Naive B cell (primary cell): ENCODE measurements at places on chromosomes 5 and 9.
A peak's percentile ranks its signal among the peaks of the same experiment; 100 is the strongest.

GRCh38 chr5:159605585-159605984 is 275.3 kb upstream of the IL12B start:
- H3K4me3 ChIP-seq = no peak overlapping the region
- no peaks in the 10 kb centered on the region for H3K36me3 ChIP-seq
- H3K27ac ChIP-seq = no peak overlapping the region

- no peak overlapping the region for H3K4me3 ChIP-seq
- no peak for DNase-seq
- no peak overlapping the region for H3K27ac ChIP-seq
- no peaks in the 10 kb centered on the region for H3K27me3 ChIP-seq
- H3K36me3 ChIP-seq = no peaks in the 10 kb centered on the region
These were observed 44.5 kb upstream of the JMY start for GRCh38 chr5:79191457-79191856.

GRCh38 chr9:79477955-79478771 is 93.6 kb upstream of the TLE4 start:
- no peak overlapping the region for H3K27ac ChIP-seq
- H3K27me3 ChIP-seq = no peaks in the 10 kb centered on the region
- H3K4me3 ChIP-seq = no peak overlapping the region
- DNase-seq = peak; percentile 3
- H3K4me1 ChIP-seq = no peaks in the 10 kb centered on the region

- no peaks in the 10 kb centered on the region for H3K4me1 ChIP-seq
- H3K4me3 ChIP-seq = no peak overlapping the region
- H3K27me3 ChIP-seq = no peaks in the 10 kb centered on the region
- H3K36me3 ChIP-seq = no peaks in the 10 kb centered on the region
- DNase-seq = no peak
These were observed 156.2 kb downstream of the RAB3C start for GRCh38 chr5:58739051-58739450.

DNA sequence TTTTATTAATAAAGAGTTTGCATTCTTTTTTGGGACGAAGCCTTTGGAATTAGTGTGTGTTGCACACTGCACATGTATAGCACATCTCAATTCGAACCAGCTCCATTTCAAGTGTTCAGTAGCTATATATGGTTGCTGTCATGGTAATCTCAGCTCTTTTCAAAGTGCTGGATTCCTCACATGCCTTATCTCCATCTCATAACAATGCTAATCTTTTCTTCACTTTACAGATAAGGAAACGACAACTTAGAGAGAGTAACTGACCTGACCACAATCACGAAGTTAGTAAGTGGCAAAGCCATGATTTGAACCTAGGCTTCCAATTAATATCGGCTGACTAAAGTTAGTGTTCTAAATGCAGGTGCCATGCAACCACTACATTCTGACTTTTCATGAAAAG is 204.8 kb upstream of the RASEF start:
- H3K27ac ChIP-seq = no peak overlapping the region
- no peak for DNase-seq
- no peaks in the 10 kb centered on the region for H3K27me3 ChIP-seq
- no peak overlapping the region for H3K4me3 ChIP-seq
- H3K36me3 ChIP-seq = no peaks in the 10 kb centered on the region

DNA sequence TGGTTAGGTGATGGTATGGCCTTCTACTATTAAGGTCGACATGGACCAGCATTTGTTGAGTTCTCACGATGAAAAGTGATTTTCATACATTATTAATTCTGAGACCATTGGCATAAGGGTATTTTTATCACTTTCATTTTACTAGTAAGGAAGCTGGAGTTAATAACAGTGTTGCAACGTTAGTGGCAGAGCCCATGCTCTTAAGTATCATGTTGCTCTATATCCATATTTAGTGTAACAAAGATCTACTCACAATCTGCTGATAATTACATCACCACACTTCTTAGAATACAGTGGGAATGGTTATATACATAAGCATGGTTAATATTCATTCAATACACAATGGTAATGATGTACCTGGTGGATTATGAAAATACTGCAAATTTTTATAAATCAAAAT is 81.9 kb downstream of the PRR16 start:
- DNase-seq = no peak
- H3K4me3 ChIP-seq = no peak overlapping the region
- H3K27ac ChIP-seq = no peak overlapping the region
- no peaks in the 10 kb centered on the region for H3K27me3 ChIP-seq
- no peaks in the 10 kb centered on the region for H3K4me1 ChIP-seq
- H3K36me3 ChIP-seq = no peaks in the 10 kb centered on the region

- H3K36me3 ChIP-seq = no peaks in the 10 kb centered on the region
- peaks cover 34% of the 10 kb centered on the region for H3K27me3 ChIP-seq
- H3K4me1 ChIP-seq = no peaks in the 10 kb centered on the region
- no peak overlapping the region for H3K4me3 ChIP-seq
These were observed 47.7 kb upstream of the MTAP start for GRCh38 chr9:21754741-21755140.

DNA sequence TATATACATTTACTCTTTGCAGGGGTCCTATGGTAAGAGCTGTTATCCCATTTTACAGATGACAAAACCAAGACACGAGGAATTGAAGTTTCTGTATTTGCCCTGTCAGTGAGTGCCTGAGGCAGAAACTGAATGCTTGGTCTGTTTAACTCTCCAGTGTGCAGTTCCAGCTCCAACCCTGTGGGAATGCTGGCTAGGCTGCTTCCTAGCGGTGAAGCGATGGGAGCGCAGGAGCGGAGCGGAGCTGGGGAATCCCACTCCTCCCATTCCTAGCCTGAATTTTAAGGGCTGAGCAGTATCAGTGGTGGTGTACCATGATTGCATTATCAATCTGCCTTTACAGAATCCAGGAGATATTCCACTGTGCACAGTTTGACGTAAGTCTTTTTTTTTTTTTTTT is 202.3 kb downstream of the LRRC70 start:
- H3K4me3 ChIP-seq = no peak overlapping the region
- no peak overlapping the region for H3K27ac ChIP-seq
- no peaks in the 10 kb centered on the region for H3K36me3 ChIP-seq
- H3K4me1 ChIP-seq = no peaks in the 10 kb centered on the region

DNA sequence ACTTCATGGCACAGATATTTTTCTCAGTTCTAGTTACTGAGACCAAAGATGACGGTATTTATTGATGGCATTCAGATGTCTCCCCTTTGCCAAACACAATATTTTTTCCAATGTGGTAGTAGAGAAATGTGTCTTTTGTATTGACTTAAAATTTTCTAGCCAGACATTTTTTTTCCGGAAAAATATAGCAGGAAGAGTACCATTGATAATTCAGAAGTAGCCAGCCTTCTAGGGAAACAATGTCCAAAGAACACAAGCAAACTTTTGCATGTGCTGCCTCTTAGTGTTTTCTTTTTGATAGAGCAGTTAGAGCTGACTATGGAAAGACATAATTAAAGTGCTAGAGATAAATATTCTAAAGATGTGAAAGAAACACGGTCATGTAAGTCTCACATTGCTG is 231.4 kb downstream of the MARCHF11 start:
- H3K4me1 ChIP-seq = no peaks in the 10 kb centered on the region
- no peak overlapping the region for H3K27ac ChIP-seq
- no peaks in the 10 kb centered on the region for H3K36me3 ChIP-seq
- no peak overlapping the region for H3K4me3 ChIP-seq
